ENCODE measurements at places on chromosomes 7 and 10.

GRCh38 chr10:96570983-96571964, 15.5 kb downstream of the TM9SF3 start:
- no peak for DNase-seq

GRCh38 chr7:105911961-105912575, 35.7 kb upstream of the ATXN7L1 start:
- DNase-seq = no peak

GRCh38 chr10:101835362-101835761, 8.2 kb downstream of the KCNIP2 start:
- no peak for DNase-seq

DNA sequence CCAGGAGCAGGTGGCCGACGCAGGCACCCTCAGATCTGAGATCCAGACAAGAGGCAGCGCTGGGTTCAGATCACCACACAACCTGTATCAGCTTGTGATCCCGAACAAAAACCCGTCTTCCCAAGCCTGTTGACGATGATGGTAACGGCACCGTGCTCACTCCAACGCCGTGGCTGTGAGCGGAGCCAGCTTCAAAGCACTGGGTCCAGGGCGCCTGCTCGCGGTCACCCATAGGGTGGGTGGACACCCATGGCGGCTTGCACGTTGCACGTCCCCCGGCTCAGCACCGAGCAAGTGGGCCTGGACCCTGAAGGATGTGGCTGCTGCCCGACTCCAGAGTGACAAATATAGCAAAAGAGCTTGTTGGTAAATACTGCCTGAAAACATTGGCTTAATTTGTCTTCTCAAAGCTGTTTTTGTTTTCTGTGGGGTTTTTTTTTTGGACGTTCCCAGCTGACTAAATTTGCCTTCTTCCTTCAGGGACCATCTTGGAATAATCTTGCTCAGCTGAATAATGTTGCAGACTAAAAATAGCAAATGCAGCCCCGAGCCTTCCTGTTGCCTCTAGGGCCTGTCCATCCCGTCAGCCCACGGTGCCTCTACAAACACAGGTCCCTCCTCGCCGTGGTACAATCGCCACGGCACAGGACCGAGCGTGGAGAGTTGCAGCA, 41.0 kb downstream of the FOXK1 start:
- no peak for DNase-seq

DNA sequence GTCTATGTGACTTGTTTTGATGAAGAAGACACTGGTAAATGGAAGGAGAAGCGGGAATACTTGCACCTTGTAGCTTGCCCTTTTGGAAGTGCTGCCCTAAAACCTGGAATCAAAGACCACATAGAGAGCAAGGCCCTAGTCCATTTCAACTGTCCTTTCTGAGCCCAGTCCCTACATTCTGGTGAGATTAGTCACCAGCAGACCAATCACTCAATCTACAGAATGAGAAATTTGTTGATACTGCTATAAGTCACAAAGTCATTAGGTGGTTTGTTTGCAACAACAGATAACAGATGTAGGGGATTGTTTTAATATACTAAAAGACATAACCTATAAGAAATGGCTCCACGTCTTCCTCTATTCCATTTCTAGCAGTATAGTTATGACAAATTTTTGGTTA, 33.6 kb downstream of the WASL start:
- no peak for DNase-seq

DNA sequence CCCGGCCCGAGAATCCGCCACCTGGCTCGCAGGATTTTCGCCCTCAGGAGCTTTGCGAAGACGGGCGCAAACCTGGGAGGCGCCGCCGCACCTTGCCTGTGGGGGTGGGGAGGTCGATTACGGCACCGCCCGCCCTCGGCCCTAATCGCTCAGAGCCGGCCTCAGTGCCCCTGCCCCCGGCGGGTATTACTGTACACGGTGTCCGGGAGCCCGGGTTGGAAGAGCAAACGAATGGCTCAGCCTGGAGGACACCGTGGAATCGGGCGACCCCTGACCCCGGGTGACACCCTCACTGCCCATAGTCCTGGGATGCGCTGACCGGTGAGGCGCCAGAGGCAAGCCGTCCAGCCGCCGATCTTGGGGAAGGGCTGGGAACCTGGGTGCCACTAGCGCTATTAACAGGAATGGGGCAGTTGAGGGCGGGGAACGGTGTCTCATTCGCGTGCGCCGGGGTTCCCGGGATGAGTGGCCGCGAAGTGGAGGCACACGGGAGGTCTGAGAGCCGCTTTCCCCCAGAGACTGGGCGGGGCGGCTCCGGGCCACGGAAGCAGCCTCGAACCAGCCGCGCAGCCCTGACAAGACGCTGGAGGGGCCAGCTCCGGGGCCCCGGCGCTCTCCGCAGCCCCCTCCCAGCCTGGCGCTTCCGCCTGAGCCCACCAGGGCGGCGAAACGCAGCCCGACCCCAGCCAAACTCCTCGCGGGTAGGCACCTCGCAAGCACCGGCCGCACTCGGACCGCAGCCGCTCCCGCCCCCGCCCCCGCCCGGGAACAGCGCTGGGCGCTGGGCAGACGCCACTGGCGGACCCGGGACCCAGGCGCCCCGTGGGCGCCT, 167.5 kb downstream of the NRF1 start:
- no peak for DNase-seq

GRCh38 chr7:122883049-122883680, 3.1 kb downstream of the CADPS2 start:
- DNase-seq = no peak

- DNase-seq = no peak
Observed at GRCh38 chr10:89153116-89153515, 54.0 kb downstream of the CH25H start.

DNA sequence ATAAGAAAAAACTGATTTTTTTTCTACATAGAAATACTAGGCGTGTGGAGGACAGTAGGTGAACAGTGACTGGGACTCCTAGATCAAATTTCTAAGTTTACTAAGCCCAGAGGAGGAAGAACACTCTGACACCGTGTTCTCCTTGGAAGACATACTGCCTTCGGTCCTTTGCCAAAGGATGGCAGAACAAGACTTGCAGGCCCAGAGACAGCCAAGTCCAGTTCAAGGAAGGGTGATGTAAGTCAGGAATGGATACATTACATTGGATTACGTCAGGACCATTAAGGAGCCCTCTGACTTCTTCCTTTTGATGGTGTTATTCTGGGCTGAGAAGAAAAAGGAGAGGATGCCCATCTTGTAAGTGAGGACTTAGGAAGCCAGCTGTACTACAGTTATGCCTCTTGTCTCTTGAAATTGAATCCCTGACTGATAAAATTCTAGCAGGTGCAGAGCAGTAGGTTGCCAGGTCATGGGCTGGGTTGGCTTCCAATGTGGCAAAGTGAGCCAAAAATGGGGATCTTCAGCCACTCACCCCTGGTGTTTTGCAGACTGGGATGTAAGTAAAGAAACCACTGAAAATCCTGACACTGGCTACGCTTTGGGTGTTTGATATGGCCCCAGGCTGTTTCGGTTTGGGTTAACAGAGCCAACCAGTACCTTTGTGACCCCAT, 45.1 kb downstream of the RELN start:
- DNase-seq = no peak

All from esophagus squamous epithelium (tissue), 5 donors.